ENCODE measurements at places on chromosomes 11 and 22.

GRCh38 chr11:16336204-16336603, 20.1 kb downstream of the SOX6 start:
- no peak for DNase-seq

GRCh38 chr22:19492504-19493174, 12.9 kb downstream of the CDC45 start:
- DNase-seq = no peak

GRCh38 chr11:92306966-92307510, 82.4 kb downstream of the FAT3 start:
- DNase-seq = no peak

DNA sequence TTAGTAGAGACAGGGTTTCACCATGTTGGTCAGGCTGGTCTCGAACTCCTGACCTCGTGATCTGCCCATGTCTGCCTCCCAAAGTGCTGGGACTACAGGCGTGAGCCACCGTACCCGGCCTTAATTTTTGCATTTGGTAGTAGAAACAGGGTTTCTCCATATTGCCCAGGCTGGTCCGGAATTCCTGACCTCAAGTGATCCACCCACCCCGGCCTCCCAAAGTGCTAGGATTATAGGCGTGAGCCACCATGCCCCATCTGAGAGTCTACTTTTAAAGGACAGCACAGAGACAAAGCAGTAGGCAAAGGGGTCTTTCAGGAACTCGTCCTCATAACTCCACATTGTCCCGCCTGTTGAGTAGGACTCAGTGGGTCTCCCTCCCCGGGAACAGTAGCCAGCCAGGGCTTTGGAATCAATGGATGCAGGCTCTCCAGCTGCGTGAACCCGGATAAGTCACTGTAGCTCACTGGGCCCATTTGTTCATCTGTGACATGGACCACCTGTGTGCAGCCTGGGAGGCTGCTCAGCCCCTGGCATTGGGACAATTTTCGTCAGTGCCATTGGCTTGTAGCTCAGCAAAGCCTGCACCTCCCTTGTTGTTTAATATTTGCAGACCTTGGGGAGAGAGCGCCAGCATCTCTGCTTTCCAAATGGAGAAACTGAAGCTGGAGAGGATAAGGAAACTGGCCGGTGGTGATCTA, 86.1 kb downstream of the ARHGAP8 start:
- no peak for DNase-seq

DNA sequence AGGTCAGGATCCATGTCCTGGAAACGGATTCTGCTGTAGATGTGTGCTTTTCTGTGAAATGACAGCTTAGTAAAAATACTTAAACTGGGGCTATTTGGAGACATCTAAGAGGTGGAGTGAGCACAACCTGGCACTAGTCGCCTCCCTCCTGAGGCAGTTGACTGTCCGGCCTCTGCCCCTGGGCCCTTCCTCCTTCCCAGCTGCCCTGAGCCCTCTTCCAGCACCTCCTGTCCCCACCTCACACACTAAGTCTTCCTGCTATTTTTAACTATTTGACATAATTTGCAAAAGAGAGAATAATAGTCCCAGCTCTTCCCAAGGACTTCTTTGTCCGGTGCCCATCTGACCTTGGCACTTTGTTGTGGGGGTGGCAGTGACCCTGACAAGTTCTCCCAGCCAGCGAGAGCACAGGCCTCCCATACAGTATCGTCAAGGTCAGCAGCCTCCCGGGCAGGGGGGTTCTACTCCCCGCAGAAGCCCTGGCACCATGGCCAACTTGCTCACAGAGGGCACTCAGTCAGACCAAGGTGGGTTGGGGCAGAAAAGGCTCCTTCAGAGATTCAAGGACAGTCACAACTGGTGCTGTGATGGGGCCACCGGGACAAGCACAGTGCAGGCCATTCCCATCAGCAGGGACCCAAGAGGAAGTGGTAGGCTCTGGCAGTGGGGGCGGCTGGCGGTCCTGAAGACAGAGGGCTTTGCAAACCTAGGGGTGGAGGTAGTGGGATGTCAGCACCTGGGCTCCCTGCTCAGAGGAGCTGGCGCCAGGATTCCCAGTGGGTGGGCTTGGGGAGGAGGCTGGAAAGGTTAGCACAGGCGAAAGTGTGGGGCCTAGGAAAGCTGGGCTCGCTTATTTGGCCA, 5.5 kb upstream of the NEAT1 start:
- no peak for DNase-seq

DNA sequence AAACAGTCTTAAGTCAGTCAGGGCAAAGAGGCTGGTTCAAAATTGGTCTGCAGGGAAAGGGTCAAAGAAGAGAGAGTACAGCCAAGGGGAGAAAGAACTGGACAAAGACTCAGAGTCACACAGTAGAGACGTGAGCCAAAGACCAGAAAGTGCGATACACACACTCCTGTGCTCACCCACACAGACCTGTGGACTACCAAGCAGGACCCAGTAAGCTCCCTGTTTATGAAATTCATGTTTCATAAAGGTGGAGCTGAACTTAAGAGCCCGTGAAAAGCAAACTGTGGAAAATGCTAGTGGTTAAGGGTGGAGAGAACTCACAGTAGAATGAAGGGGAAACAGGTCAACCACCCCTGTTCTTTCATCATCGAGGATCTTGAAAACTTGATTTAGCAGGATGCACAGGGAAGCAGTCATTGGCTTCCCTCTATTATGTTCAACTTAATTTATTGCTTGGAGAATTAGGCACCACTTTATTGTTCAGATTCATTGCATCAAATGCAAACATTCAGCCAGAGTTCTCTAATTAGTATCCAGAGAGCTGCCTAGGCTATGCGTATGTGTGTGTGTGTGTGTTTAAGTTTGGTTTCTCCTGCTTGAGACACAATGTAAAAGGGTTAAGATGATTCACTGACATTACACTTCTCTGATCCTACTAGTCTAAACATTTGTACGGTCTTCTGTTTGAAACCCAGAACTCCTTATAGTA, 160.9 kb upstream of the MTMR2 start:
- DNase-seq = no peak

DNA sequence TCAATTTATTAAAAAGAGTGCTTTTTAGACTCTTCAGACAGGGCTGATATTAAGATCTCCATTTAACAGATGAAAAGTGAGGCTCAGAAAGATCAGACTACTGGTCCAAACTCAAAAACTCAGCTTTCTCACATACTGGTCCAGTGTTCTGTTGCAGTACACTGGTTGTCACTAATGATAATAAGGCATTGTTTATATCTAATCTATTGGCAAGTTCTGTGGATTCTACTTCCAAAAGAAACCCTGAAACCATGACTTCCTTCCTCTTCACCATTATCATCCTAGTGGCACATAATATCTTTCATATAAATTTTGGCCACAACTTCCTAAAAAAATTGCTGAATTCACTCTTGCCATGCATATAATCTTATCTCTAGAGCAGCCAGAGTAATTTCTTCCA, 36.9 kb downstream of the F2 start:
- no peak for DNase-seq

- no peak for DNase-seq
These were observed 8.7 kb upstream of the KCNJ5 start for GRCh38 chr11:128882451-128882850.

DNA sequence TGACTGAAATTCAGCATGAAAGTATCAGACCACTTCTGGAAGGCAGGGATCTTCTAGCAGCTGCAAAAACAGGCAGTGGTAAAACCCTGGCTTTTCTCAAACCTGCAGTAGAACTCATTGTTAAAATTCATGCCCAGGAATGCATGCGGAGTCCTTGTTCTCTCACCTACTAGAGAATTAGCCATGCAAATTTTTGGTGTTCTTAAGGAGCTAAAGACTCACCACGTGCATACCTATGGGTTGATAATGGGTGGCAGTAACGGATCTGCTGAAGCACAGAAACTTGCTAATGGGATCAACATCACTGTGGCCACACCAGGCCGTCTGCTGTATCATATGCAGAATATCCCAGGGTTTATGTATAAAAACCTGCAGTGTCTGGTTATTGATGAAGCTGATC, 19.1 kb downstream of the ZBTB44 start:
- DNase-seq = no peak

GRCh38 chr11:3914805-3915204, 59.3 kb downstream of the STIM1 start:
- DNase-seq = no peak

DNA sequence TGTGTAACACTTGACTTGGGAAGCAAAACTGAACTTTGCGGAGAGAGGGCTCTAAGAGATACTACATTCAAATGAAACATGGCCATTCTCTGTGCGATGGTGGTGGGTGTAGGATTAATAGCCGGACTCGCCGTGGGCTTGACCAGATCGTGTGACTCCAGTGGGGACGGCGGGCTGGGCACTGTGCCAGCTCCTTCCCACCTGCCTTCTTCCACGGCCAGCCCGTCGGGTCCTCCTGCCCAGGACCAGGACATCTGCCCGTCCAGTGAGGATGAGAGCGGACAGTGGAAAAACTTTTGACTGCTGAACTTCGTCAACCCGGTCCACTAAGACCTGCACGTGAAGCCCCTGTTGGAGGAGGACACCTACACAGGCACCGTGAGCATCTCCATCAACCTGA, 137.4 kb downstream of the OR4C45 start:
- DNase-seq = no peak

- no peak for DNase-seq
These were observed 735.0 kb downstream of the BRD1 start for GRCh38 chr22:49092716-49093115.

DNA sequence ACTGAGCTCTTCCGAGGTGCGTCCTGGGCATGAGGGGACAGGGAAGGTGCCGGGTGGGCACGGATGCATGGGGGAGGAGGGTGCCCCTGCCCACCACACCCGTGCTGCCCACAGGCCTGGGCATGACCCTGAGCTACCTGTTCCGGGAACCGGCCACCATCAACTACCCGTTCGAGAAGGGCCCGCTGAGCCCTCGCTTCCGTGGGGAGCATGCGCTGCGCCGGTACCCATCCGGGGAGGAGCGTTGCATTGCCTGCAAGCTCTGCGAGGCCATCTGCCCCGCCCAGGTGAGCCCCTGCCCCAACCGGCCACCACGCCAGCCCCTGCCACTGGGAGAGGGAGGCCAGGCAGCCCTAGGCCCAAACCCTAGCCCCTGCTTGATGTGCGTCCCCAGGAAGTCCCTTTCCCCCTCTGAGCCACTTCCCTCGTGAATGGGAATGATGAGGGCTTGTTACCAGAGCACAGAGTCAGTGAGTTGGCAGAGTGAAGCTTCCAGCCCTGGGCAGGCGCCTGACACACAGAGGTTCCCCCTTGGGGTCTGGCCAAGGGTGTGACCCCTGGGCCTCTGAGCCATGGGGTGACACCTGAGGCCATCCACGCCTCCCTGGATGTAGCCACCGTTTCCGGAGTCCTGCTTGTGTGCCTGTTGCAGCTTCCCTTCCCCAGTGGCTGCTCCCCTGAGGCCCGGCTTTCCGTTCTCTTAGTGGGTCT, 2.7 kb downstream of the NDUFS8 start:
- DNase-seq = no peak
